Inflammatory macrophage (primary cell): ENCODE measurements at places on chromosomes 2 and 18.

DNA sequence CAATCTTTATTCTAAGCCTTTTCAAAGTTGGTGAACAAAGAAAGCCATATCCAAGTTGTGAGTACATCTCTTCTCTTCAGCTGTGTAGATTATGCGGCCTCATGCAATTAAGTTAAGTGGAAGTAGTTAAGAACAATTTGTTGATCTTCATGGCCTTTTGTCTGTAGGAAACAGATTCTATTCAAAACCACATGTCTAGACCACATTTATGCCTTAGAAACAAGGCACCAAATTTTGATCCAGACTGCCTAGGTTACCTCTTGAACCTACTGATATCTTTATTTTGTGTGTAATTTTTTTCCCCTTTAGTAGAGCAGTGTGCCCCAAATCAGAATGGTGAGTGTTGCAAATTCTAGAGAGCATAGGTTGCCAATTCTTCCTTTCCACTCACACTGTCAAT lies 101.6 kb upstream of the CERS6 start:
- no peak for DNase-seq

- DNase-seq = peak; percentile 51
These were observed 31.3 kb upstream of the SSB start for GRCh38 chr2:169767243-169767888.

GRCh38 chr2:188919824-188920223 lies 54.3 kb upstream of the COL3A1 start:
- no peak for DNase-seq

GRCh38 chr2:6934758-6935651 lies 17.8 kb downstream of the RNF144A start:
- peak; percentile 37 for DNase-seq

DNA sequence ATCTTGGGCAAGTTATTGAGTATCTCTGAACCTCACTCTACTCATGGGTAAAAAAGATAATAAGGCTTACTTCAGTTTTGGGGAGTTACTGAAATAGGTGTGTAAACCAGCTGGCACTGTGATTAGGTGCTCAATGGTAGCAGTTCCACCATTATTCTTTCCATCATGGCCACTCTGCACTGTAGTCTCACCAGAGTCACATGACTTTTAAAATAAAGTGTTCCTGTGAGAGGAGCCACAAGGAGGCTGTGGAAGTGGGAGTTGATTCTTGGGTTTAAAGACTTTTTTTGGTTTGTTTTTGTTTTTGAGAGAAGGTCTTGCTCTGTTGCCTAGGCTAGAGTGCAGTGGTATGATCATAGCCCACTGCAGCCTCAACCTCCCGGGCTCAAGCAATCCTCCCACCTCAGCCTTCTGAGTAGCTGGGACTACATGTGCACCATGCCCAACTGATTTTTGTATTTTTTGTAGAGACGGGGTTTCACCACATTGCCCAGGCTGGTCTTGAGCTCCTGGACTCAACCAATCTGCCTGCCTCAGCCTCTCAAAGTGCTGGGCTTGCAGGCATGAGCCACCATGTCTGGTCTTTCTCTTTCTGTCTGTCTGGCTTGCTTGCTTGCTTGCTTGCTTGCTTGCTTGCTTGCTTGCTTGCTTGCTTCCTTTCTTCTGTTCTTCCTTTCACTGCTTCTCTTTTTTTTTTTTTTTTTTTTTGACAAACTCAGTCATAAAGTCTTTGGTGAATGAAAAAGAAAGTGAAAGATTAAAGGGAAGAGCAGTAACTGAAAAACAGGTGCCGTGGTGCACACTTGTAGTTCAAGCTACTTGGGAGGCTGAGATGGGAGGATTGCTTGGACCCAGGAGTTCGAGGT lies 21.2 kb upstream of the ACVR1 start:
- no peak for DNase-seq

GRCh38 chr18:58856881-58857280 lies 7.8 kb upstream of the ZNF532 start:
- peak; percentile 31 for DNase-seq

DNA sequence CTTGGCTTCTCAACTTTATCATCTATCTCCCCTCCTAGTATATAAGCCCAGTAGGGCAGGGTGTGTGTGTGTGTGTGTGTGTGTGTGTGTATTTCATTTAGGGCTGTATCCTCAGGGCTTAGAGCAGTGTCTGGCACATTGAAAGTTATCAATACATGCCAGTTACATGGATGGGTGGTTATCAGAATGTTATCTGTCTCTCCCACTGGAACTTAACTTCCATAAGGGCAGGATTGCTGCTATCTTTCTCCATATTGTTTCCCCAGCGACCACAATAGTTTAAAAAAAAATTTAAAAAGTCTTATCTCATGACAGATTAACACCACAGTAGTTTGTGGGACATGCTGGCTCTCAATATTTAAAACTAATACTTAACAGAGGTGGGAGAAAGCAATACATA lies 488.9 kb downstream of the PLCL1 start:
- DNase-seq = no peak

- peak; percentile 28 for DNase-seq
These were observed 229.3 kb upstream of the TRIB2 start for GRCh38 chr2:12487253-12488004.

DNA sequence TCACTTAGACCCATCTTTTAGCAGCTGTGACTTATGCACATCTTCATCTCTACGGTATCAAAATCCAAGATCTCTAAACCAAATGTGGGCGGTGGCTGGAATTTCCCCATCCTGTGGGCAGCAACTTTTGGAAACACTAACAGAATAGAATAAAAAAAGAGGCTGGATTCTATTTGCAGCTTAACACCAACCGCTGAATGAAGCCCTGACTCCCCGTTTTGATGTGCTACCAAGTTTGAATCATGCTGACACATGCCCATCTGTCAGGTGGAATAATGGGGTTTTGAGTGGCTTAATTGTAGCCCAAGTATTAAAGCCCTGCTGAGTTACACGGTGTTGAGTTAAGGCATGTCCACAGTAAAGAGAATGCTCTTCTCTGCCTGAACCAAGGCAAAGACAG lies 165.2 kb downstream of the MTCL1 start:
- no peak for DNase-seq

DNA sequence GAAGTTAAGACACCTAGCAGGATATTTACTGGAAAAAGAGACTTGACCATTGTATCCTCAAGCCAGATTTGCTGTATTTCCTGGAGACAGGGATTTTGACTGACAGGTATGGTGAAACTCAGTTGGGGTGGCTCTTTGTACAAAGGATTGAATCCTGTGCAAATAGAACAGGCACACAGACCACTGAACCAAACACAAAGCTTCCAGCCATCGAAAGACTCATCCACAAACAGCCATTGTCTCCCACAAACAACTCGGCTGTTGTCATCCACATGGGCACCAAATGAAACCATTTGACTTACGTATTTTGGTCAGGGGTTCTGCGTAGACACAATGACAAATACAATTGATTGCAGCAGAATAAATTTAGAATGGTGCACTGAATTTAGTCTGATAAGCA lies 15.9 kb downstream of the RNF152 start:
- DNase-seq = no peak

- no peak for DNase-seq
These were observed 53.1 kb downstream of the FIGN start for GRCh38 chr2:163682695-163683094.

DNA sequence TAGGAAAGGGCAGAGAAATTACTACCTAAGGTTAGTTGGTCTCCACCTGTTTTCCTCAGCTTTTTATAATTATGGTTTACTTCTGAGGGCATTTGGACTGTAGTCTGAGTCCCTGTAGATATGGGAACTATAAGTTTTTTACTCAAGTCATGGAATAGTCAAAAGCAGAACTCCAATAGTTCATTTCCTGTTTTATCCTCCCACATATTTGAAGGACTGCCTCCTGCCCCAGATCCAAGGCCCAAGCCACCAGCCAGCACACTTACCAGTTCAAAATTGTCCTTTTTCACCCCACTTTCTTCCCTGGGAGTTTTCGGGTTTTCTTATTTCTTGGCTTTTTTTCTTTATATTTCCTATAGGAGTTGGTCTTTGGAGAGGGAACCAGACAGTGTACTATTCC lies 164.1 kb downstream of the MBD5 start:
- peak; percentile 69 for DNase-seq

- DNase-seq = no peak
These were observed 585.9 kb downstream of the ZEB2 start for GRCh38 chr2:143933946-143934569.

GRCh38 chr18:61870151-61870550 lies 22.7 kb downstream of the RNF152 start:
- no peak for DNase-seq

DNA sequence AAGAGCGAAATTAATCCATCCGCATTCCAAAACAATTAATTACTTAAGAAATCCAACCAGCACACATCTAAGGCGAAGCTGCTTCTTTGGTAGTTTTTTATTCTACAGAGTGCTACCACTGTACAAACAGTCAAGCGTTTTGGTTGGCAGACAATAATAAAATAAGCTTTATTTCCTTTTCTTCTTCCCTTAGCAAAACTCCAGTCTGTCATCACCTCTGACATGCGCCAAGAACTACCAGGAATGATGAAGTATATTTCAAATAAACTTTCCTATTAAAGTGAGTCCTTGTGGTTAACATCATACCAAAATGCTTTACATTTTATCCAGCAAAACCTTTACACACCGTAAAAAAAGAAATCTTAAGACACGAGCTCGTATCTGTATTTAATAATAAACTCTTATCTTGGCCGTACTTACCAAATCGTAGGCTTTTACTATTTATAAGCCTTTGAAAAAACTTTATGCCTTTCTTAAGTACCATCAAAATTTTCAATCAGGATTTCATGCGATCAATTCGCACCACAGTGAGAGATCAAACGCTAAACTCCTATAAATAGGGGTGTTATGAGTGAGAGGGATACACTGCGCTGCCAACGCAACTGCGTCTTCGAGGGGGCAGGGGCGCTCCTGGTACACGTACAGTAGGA lies 1.3 kb downstream of the ATL2 start:
- no peak for DNase-seq

- DNase-seq = peak; percentile 53
These were observed 59.7 kb downstream of the POLE4 start for GRCh38 chr2:75018162-75018561.

GRCh38 chr2:105486762-105487141 lies 87.9 kb upstream of the FHL2 start:
- DNase-seq = no peak

DNA sequence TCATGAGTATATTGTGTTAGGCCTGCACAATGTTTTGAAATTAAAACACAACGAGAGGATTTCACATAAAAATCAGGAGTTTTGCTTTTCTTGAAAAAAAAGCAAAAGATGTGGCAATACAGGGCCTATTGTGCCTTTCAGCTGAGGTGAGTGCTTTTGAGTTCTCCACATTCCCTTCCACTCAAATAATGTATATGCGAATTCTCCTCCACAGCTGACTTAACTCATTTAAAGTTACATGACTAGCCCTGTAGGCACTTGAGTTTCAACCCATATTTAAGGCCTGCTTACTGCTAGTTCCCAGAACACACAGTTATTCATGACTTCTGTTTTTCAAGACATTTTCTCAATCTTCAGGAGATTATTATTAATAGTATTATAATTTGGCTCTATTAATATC lies 353.1 kb downstream of the NUP35 start:
- DNase-seq = no peak

DNA sequence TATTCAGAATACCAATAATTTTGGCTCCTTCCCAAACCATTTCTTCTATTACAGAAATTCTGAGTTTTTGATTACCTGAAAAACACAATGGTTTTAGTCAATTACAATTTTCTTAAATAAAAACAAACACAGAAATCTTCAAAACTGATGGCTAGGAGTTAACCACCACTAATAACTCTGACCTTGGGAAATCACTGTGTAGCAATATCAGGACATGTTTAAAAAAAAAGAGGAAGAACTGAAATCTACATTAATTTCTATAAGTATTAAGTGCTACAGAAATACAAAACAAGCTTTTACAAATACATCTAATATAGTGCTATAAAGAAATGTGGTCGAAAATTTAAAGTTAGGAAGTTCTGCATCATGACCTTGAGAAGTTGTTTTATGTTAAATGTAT lies 14.9 kb downstream of the L3MBTL4 start:
- DNase-seq = peak; percentile 66

DNA sequence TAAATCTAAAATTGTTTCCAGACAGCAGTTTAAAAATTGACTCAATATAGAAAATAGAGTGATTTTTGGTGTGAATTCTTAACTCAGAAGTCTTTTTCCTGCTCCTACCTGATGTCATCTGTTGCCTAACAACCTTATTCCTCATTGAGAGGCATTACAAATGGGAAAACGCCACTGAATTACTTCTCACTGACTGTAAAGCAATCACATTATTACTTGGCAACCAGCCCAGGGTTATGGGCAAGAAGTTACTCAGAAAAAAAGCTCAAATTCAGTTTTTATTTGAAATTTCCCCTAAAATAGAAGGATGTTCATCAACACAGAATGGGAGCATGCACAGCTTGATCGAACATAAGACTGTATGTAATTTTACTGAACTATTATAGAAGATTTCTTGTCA lies 201.8 kb upstream of the GULP1 start:
- no peak for DNase-seq

- peak; percentile 74 for DNase-seq
These were observed 7.4 kb downstream of the CTDSP1 start for GRCh38 chr2:218406949-218407618.

- no peak for DNase-seq
These were observed 35.4 kb downstream of the NPC1 start for GRCh38 chr18:23550898-23551297.

- DNase-seq = peak; percentile 24
These were observed 34.0 kb upstream of the TMEM178A start for GRCh38 chr2:39631718-39632117.

DNA sequence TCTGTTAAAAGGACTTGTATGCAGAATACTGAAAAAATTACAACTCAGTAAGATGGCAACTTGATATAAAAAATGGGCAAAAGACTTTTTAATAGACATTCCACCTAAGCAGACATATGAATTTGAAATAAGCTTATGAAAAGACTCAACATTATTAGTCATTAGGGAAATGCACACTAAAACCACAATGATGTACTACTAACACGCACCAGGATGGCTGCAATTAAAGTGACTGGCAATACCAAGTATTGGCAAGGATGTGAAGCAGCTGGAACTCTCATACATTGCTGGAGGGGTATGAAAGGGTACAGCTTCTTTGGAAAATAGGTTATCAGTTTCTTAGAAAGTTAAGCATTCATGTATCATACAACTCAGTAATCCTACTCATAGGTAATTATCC lies 3.2 kb upstream of the ENOSF1 start:
- DNase-seq = no peak

DNA sequence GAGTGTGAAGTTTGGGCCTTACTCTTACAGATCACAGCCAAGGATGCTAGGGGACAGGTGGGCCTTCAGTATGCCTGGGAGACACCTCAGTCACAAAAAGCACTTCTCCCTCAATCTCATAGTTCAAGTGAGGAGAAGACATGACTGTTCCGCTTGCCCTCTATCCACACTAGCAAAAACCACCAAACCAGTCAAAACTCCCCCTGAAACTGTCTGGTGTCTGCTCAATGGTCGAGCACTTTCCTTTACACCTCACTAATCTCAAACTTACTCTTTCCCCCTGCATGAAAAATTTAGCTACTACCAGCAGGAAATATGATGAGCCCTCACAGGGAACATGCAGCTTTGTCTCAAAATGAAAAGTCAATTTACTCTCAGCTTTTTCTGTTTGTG lies 232.2 kb downstream of the TRIB2 start:
- DNase-seq = no peak
